ENCODE measurements at places on chromosomes 6 and 20.

- no peak for DNase-seq
Observed at GRCh38 chr6:44622956-44623355, 235.4 kb downstream of the CDC5L start.

- DNase-seq = no peak
Observed at GRCh38 chr6:3393836-3394202, 63.0 kb downstream of the SLC22A23 start.

- no peak for DNase-seq
Observed at GRCh38 chr20:34525709-34526416, 9.6 kb downstream of the DYNLRB1 start.

DNA sequence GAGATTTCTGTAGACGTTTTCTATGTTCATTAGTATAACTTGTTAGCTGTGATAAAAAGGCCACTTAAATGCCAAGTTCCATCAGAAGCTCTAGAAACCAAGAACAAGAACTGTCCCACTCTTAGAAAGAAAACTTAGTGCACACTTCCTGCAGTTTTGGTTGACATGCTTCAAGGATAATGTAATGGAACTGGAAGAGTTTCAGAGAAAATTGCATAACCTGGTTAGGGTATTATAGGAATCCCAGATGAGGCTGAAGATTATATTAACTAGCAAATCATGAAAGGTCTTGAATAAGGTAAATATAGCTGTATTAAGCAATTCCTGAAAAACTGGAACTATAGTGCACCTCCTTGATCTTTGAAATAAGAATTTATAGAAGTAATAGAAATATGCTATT lies 1.8 kb upstream of the PHACTR2 start:
- DNase-seq = no peak

DNA sequence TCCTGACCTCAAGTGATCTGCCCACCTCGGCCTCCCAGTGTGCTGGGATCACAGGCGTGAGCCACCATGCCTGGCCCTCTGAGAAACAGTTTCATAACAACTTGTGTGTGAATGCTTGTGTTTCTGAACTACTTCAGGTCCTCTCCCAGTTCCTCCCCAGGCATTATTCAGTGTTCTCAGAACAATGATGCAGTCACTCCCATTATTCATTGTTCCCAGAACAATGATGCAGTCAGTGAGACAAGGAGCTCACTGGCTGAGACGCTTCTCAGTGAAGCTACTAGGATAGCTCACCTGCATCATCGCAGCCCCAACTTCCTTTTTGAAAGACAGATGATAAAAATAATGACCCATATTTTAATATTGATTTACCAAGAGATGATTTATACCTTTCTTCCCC lies 71.5 kb downstream of the NDUFAF5 start:
- DNase-seq = no peak

GRCh38 chr6:21740376-21741124 lies 147.0 kb downstream of the SOX4 start:
- DNase-seq = no peak

DNA sequence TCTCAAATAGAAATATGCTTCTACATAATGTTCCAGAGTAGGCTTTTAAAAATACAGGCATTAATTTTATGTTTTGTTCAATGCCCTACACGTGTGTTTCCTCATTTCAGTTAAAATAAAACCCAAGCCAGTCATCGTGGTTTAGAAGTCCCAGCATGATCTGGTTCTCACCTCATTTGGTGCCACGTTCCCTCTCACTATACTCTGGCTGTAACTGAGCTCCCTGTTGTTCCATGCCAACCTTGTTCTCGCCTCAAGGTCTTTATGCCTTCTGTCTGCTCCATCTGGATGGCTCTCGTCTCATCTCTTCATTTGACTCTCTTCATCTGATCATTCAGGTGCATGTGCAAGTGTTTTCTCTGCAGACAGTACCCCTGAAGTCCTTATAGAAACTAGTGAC lies 32.6 kb downstream of the HDGFL1 start:
- no peak for DNase-seq

DNA sequence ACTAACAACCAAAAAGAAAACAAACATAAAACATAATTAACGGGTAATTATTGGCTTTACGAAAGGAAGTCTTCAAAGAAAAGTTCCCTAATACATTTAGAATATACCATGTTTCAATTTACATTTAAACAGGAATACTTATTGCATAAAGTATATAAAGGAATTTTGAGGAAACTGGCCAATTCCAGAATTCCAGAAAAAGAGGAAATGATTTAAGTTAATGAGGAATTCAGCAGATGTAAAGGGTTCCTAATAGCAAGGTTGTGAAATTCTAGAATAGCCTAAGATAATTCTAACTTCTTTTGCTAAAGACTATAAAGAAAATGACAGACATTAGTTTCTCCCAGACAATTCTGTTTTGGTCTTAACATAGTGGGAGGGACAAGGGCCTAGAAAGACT lies 35.0 kb downstream of the DTNBP1 start:
- no peak for DNase-seq

GRCh38 chr6:162560891-162561290 lies 166.7 kb downstream of the PRKN start:
- DNase-seq = no peak

DNA sequence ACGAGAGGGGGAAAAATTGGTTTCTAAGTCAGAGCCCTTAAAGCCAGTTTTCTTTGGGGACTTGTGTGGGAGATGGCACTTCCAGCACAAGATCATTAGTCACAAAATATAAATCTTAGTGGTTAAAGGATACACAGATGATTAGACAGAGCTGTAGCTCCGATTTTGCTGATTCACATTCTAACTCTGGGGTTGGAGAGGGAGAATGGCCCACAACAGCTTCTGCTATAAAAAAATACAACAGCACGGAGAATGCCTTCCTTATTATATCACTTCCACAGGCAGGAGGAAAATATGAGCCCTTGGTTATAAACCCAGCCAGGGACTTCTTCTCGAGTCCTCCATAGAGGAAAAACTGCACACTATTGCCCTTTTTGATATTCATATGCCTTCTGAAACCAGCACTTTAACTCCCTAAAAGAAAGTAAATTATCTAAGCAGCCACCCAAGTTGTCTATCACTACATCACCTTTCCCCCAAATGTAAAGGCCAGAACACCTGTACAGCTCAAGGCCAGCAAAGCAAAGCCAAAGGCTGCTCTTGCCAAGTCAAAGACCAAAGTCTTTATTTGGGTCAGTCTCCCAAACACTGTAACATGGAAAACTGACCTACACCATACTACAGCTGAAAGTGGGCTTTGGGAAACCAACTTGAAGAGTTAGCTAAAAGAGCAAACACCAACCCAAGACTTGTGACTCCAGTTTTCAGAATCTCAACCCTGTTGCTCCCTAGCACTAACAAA lies 10.4 kb downstream of the MRPL14 start:
- DNase-seq = no peak

DNA sequence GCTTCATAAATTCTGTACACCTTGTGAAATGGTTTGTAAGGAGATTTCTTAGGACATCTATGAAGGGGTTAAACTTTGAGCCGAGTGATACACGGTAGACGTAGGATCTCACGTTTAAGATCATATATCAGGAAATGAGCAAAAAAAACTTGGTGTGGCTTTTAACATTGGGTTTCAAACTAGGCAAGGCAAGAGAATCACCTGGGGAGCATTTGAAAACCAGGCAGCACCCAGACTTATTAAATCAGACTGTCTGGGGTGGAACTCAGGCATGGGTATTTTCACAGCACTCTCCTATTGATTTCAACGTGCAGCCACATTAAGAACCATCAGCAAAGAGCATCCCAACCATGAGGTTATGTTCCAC lies 26.4 kb downstream of the LY86 start:
- no peak for DNase-seq

GRCh38 chr6:314377-314776 lies 22.1 kb downstream of the DUSP22 start:
- no peak for DNase-seq

DNA sequence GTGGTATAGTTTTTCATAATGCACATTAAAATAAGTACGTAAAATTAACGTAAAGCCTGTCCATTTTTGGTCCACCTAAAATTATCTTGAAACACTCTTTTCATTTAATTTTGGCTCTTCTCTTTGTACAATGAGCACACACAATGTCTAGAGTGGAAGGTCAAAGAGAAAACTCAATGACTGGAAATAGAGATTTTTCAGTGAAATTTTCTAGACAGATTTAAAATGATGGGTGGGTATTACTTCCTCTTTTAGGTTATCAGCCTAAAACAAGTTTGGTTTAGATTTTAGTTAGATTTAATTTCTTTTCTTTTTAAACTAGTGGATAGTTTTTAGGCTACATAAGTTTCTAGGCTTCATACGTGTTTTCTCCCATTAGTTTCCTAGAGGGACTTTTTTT lies 24.9 kb downstream of the DSE start:
- DNase-seq = no peak

- DNase-seq = no peak
Observed at GRCh38 chr20:21391185-21391971, 5.9 kb downstream of the NKX2-4 start.
